ENCODE measurements at places on chromosomes 3 and 15. TPM values are rescaled to one million over a fixed set of nuclear protein-coding genes. Genes with fewer than 3 reads are reported as not detected.

XYLB gene
- total RNA-seq, result 6.1 TPM

MYH15 gene
- total RNA-seq, result 0.14 TPM

ESYT3 gene
- not detected for total RNA-seq

FAM81A gene
- total RNA-seq, result 1.2 TPM

PLAAT1 gene
- total RNA-seq, result 0.58 TPM

DNA sequence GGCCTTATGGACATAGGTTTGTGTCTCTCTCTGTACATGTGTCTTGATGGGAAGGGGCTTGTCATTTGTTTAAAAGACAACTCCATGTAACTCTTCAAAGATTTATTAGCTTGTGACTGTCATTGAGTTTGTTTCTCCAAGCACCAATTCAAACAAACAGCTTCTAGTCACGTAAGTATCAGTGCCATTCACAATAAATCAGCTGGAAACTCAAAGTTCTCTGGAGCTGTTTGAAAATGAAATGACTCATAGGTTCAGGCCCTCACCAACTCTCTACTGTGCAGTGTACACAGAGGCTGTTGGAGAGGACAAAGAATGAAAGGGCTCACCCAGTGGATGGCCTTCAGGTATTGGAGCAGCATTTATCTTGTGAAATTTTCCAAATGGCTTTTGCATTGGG is 476.3 kb downstream of the AGBL1 start:
- H3K4me1 ChIP-seq, result no peaks in the 10 kb centered on the region
- DNase-seq, result no peak
- H3K27ac ChIP-seq, result no peak overlapping the region
- H3K4me3 ChIP-seq, result no peak overlapping the region
- H3K36me3 ChIP-seq, result no peaks in the 10 kb centered on the region
- H3K27me3 ChIP-seq, result no peaks in the 10 kb centered on the region

DNA sequence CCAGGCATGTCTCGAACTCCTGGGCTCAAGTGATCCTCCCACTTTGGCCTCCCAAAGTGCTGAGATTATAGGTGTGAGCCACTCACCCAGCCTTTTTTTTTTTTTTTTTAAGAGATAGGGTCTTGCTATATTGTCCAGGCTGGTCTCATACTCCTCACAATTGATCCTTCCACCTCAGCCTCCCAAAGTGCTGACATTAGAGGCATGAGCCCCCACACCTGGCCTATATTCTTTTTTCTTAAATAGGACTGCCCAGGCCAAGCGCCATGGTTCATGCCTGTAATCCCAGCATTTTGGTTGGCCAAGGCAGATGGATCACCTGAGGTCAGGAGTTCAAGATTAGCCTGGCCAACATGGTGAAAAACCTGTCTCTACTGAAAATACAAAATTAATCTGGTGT is 12.5 kb downstream of the NR1I2 start:
- H3K4me3 ChIP-seq, result no peak overlapping the region
- no peak overlapping the region for H3K27ac ChIP-seq
- H3K36me3 ChIP-seq, result no peaks in the 10 kb centered on the region
- DNase-seq, result no peak
- H3K4me1 ChIP-seq, result peaks cover 5% of the 10 kb centered on the region
- H3K27me3 ChIP-seq, result no peaks in the 10 kb centered on the region

DNA sequence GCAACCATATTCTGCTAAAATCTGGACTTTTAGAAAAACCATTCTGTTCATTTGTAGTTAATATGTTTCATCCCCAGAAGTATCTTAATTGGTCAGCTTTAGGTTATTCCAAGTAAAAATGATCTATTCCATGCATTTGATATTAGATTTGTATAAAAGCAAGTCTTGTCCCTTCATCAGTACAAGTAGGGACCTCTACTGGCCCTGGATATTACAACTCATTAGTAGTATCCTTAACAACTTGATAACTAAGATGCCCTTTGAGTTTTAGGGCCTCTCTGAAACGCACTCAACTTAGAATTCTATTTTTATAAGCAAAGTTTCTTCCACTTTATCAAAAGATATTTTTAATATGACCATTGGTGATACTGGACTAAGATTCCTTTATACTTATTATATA is 25.3 kb upstream of the SELENOT start:
- peaks cover 14% of the 10 kb centered on the region for H3K36me3 ChIP-seq
- no peaks in the 10 kb centered on the region for H3K4me1 ChIP-seq
- no peak overlapping the region for H3K27ac ChIP-seq
- peak; percentile 43 for DNase-seq
- no peak overlapping the region for H3K4me3 ChIP-seq
- H3K27me3 ChIP-seq, result no peaks in the 10 kb centered on the region

DNA sequence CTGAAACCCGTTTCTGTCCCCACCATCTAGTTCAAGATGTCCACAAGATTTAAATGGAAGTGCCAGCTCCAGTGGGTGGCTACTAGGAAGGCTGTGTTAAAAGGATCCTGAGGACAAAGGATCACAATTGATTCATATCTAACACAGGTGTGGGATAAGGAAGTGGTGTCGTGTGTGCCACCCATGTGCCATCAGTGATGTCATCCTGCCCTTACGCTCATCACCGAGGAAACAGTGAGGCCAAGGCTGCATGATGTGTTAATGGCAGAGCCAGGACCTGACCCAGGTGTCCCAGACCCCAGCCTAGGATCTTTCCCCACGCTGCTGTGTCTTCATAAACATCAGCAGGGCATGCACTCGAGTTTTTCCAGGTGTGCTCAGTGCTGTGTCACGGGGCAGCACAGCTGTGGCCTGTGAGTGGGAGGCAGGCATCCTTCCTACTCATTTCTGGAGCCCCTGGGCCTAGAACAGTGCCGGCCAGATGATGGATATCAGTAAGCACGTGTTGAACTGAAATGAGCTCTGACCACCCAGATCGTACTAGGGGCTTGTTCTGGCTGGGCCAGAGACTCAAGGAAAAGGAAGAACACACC is 10.6 kb upstream of the TGM5 start:
- no peaks in the 10 kb centered on the region for H3K27me3 ChIP-seq
- H3K4me3 ChIP-seq, result no peak overlapping the region
- H3K4me1 ChIP-seq, result no peaks in the 10 kb centered on the region
- no peak overlapping the region for H3K27ac ChIP-seq
- no peaks in the 10 kb centered on the region for H3K36me3 ChIP-seq

DNA sequence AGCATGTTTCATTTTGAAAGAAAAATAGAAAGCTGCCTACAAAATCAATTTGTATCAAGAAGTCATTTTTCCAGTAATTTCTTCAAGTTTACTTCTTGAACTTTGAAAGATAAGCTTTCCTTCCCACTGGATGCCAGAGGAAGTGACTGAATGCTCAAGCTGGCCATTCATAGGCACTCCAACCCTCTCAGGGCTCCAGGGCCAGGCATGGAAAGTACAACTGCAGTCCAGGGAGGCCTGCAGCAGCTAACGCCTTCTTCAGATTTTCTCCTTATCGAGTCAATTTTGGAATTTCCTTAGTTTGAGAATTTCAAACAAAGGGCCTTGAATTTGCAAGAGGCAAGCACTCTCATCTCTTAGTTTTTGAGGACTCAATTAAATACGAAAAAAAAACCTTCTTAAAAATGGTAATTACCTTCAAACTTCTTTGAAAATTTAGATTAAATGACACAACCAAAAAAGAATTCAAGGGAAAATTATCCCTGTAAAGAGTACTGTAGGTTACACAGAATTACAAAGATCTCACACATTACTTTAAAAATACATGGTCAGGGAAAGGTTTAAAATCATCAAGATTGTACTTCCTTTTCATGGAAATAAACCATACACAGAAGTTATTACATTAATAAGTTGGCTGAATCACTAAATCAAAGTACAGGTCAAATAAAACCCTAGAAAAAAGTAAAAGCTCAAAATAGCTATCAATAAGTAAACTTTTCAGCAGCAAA is 2.5 kb downstream of the UBP1 start:
- DNase-seq, result peak; percentile 70
- no peaks in the 10 kb centered on the region for H3K27me3 ChIP-seq
- peak overlapping the region; percentile 77 for H3K27ac ChIP-seq
- H3K36me3 ChIP-seq, result no peaks in the 10 kb centered on the region
- H3K4me1 ChIP-seq, result peaks cover 23% of the 10 kb centered on the region

- no peaks in the 10 kb centered on the region for H3K4me1 ChIP-seq
- no peak for DNase-seq
- no peak overlapping the region for H3K4me3 ChIP-seq
- peaks cover 13% of the 10 kb centered on the region for H3K36me3 ChIP-seq
Measured at GRCh38 chr3:57918123-57918837, 89.9 kb upstream of the FLNB start.

DNA sequence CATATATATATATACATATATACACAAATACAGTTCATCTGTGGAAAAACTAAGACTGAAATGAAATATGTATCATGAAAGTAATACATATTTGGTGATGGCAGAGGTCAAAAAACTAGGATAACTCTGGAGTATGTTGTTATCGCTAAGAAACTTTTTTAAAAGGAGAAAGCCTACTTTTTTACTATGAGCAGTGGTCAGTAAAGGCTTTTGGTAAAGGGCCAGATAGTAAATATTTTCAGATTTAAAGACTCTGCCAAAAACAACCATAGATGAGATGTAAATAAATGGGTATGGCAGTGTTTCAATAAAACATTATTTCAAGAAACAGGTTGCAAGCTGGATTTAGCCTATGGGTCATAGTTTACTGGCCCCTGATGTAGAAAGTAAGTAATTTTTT is 93.8 kb upstream of the TGFBR2 start:
- H3K4me1 ChIP-seq, result peaks cover 57% of the 10 kb centered on the region
- peak; percentile 70 for DNase-seq
- H3K4me3 ChIP-seq, result no peak overlapping the region
- peak overlapping the region; percentile 31 for H3K27ac ChIP-seq

DNA sequence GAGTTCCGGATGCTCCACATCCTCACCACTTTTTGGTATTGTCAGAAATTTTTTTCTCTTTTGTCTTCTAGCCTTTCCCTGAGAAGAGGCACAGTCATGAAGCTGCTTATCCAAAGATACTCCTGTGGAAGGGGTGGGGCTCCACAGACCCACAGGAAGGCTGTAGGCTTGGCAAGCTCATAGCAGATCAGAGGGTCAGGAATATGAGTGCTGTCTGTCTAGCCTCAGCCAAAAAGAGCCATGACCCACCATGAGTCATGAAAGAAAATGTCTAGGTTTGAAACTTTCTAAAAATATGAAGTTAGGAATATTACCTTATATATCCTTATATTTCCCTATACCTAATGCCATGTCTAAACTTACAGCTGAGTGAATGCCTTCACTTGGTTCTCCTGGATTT is 118.2 kb upstream of the THBS1 start:
- no peak overlapping the region for H3K4me3 ChIP-seq
- H3K27ac ChIP-seq, result peak overlapping the region; percentile 71
- no peaks in the 10 kb centered on the region for H3K36me3 ChIP-seq
- H3K4me1 ChIP-seq, result peaks cover 24% of the 10 kb centered on the region
- H3K27me3 ChIP-seq, result no peaks in the 10 kb centered on the region
- DNase-seq, result peak; percentile 77

GRCh38 chr15:51318382-51319150 is 19.8 kb downstream of the CYP19A1 start:
- no peak for DNase-seq
- H3K27me3 ChIP-seq, result peaks cover 88% of the 10 kb centered on the region
- no peak overlapping the region for H3K4me3 ChIP-seq

GRCh38 chr3:99575683-99576082 is 62.7 kb upstream of the COL8A1 start:
- DNase-seq, result no peak
- H3K36me3 ChIP-seq, result no peaks in the 10 kb centered on the region
- no peaks in the 10 kb centered on the region for H3K27me3 ChIP-seq

GRCh38 chr3:79473993-79474392 is 293.8 kb downstream of the ROBO1 start:
- DNase-seq, result no peak
- no peak overlapping the region for H3K27ac ChIP-seq
- H3K27me3 ChIP-seq, result no peaks in the 10 kb centered on the region
- H3K4me1 ChIP-seq, result no peaks in the 10 kb centered on the region
- H3K4me3 ChIP-seq, result no peak overlapping the region
- H3K36me3 ChIP-seq, result no peaks in the 10 kb centered on the region

- H3K4me1 ChIP-seq, result peaks cover 6% of the 10 kb centered on the region
- H3K4me3 ChIP-seq, result no peak overlapping the region
- peak; percentile 78 for DNase-seq
- H3K36me3 ChIP-seq, result no peaks in the 10 kb centered on the region
- H3K27ac ChIP-seq, result no peak overlapping the region
Measured at GRCh38 chr3:115330430-115330829, 183.3 kb upstream of the ZBTB20 start.

- no peaks in the 10 kb centered on the region for H3K36me3 ChIP-seq
- H3K27ac ChIP-seq, result no peak overlapping the region
- no peak overlapping the region for H3K4me3 ChIP-seq
- H3K4me1 ChIP-seq, result peaks cover 4% of the 10 kb centered on the region
- DNase-seq, result no peak
Measured at GRCh38 chr3:16313886-16314645, 49.1 kb downstream of the OXNAD1 start.

DNA sequence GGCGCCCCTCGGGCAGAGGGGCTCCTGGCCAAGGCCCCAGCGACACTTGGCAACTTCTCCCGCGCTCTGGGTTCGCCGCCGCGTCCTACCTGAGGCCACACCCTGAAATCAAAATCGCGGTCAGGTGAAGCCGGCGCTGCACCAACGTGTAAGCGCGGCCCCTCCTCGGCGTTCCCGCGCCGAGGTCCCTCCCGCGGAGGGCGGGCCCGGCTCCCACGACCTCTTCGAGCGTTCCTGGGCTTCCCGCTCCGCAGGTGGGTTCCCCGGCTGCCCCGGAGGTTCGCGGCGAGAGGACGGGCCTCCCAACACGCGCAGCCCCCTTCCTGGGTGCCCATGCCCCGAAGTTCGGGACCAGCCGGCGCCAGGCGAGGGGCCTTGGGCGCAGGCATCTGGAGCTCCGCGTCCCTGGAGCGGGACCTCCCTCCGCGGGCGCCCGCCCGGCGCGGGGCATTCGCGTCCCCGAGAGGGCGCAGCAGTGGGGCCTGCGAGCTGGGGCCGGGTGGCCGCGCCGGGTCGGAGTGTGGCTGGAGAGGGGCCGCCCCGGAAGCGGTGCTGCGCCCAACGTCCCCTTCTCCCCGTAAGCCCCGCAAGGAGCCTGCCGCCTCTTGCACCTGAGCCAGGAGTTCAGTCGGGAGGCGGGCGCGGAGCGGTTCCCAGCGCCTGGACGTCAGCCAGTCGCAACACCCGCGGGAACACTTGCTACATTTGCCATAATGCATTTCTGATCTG is 13.7 kb downstream of the PAK6 start:
- H3K4me3 ChIP-seq, result peak overlapping the region; percentile 28
- DNase-seq, result peak; percentile 19
- no peak overlapping the region for H3K27ac ChIP-seq
- H3K36me3 ChIP-seq, result no peaks in the 10 kb centered on the region

- H3K4me3 ChIP-seq, result no peak overlapping the region
- no peak overlapping the region for H3K27ac ChIP-seq
- no peaks in the 10 kb centered on the region for H3K36me3 ChIP-seq
- peaks cover 2% of the 10 kb centered on the region for H3K4me1 ChIP-seq
- no peak for DNase-seq
- H3K27me3 ChIP-seq, result no peaks in the 10 kb centered on the region
Measured at GRCh38 chr3:8317661-8318649, 183.7 kb upstream of the LMCD1 start.

- H3K27ac ChIP-seq, result peak overlapping the region; percentile 27
- peak; percentile 91 for DNase-seq
- H3K27me3 ChIP-seq, result no peaks in the 10 kb centered on the region
Measured at GRCh38 chr15:75532413-75533250, 46.5 kb downstream of the PTPN9 start.
